Nephron progenitor cell (in vitro differentiated cells): ENCODE measurements at places on chromosomes 7 and 10.

DNA sequence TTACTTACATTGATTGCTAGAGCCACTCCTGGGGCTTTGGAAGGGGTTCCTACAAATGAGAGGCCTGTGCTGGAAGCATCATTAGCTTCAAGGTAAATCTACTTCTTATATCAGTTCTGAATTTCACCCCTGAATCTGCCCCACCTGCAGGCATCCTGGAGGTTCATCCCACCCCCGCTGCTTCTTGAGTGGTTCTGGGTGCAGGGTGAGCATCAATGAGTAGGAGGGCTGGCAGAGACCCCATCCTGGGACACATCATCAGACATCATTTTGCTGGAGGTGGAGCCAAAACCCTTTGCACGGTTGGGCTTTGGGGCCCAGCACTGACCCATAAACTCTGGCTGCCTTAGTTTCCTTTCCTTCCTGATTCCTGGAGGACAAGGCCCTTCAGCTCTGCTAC, 143.7 kb downstream of the PTPN20 start:
- DNase-seq = no peak

GRCh38 chr10:121205625-121206024, 354.5 kb downstream of the WDR11 start:
- no peak for DNase-seq

GRCh38 chr7:87797798-87798403, 78.3 kb downstream of the SLC25A40 start:
- DNase-seq = no peak

- DNase-seq = no peak
These were observed 15.6 kb downstream of the SLC26A4 start for GRCh38 chr7:107676249-107676648.

- DNase-seq = no peak
These were observed 41.8 kb downstream of the PFKFB3 start for GRCh38 chr10:6244510-6244909.

GRCh38 chr7:73770860-73771670, 995 bp upstream of the CLDN3 start:
- DNase-seq = no peak

DNA sequence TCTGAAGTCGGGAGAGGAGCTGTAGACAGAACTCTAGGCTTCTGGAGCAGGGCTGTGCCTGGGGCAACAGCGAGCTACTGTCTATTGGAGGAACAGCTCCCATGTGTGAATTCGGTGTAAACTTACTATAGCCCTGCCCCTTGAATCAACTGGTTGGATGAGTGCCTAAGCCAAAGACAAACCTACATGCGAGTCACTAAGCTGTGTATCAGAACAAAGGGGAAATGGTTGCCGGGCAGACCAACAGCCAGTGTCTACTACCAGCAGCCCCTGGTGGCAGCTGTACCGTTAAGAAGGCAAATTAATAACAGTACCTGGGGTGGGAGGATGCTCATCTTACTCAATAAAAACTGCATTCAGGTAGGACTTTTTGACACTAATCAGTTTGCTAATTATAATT, 343.6 kb downstream of the ACTR3B start:
- DNase-seq = no peak

GRCh38 chr7:114180556-114181266, 233.9 kb upstream of the FOXP2 start:
- no peak for DNase-seq

DNA sequence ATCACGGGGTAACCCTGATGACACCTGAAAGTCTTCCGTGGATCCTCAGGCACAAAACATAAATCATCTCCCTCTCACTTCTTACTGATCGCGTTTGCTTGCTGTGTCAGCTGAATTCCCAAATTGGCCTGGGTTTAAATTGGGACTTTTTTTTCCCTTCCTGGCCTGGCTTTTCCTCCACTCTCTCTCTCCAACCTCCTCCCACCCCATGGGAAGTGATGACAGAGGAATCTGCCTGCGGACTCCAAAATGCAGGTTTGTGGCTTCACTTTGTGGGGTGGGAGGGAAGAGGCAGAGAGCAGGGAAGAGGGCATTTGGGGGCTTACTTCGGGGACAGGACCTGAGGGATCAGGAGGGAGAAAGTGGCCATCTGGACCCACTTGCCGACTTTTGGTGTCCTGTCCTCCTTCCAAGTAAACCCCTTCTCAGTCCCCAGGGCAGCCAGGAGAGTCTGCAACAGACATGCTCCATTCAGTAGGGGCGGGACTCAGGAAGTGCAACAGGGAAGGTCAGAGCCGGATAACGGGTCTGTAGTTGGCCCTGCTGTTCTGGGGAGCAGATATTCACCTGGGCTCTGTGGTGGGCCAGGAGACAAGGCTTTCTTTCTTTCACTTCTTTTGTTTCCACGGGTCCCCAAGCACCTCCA, 172.7 kb downstream of the PLXNA4 start:
- no peak for DNase-seq

DNA sequence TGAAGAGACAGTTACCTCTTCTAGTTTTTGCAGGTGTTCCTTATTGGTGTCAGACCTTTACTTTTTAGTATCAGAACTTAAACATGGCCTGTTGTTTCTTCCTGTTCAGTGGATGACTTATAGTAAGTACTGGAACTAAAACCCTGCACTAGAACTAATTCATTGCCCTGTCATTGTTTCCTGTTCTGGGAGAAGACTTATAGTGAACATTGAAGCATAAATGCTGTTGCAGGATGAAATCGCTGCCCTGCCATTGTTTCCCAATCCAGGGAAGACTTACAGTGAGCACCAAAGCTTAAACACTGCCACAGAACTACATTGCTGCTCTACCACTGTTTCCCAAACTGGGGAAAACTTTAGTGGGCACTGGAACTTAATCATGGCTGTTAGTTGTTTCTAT, 13.1 kb downstream of the IPMK start:
- no peak for DNase-seq

DNA sequence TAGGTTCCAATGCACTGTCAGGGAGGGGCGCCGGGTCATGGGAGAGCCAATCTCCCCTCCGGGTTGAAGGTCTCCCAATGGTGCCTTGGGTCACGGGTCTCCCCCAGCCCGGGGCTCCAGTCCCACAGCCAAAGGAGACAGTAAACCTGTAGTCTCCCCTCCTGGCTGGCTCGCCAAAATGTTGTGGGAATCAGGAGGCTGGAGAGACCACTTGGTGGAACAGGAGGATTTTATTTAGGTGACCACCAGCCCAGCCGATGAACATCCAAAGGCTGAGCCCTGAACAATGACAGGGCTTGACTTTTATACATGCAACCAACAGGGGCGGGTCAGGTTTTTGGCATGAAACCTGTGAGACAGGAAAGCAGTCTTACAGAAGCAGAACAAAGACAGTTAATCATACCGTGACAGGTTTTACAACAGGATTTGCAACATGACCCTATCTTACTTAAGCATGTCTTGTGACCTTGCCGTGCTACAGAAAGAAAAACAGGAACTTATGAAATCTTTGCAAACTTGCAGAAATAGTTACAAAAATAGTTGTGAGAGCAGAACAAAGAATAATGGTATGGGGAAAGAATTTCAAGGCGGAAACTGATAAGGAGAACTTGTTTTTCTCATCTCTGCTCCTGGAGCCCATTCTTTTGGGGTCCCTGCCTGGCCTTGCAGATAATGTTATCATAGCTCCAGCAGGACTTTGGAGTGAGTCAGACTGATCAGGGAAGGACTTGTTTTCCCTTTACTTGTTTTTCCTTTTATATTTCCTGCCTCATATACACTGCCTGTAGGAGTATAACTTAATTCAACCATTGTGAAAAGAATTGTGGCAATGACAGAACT, 7.1 kb downstream of the ERV3-1 start:
- no peak for DNase-seq

- no peak for DNase-seq
These were observed 536.4 kb downstream of the GRM8 start for GRCh38 chr7:126716321-126716720.

DNA sequence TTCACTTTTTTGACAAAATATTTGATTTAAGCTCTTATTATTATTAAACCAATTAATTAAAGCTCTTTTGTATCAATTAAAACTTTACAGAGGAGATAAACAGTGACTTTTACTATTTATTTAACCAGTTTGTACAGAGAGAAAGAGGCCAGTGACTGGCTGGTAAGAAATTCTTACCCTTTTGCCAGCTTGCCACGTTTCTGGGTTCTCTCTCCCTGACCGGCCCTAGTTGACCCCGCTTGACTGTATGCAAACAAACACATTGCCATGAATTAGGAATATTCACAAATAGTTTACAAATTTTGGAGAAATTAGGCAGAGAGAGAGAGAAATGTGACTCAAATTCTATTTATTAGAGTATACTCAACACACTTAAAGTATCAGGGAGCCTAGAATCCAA, 36.2 kb downstream of the NPVF start:
- no peak for DNase-seq

- no peak for DNase-seq
These were observed 19.2 kb downstream of the DUSP5 start for GRCh38 chr10:110516815-110517492.

- DNase-seq = no peak
These were observed 128.9 kb downstream of the VIPR2 start for GRCh38 chr7:159015454-159016410.

- no peak for DNase-seq
These were observed 409.0 kb downstream of the CDC14C start for GRCh38 chr7:49333180-49333881.

DNA sequence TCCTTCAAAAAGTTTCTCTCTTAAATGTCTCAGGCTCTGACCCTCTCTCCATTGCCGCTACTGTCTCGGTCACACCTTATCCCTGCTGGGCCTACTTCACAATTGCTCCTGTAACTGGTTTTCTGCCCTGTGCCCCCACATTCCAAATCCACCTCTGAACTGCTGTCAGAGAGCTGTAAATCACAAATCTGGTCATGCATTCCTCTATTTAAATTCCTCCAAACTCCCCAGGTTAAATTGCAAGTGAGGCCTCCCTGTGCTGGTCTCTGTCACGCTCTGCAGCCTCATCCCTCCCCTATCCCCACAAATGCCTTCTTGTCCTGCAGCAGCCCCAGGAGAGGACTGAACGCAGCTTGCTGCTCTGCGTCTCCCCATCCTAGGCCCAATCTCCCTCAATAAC, 40.4 kb upstream of the CDCA7L start:
- DNase-seq = peak; percentile 54

- no peak for DNase-seq
These were observed 178.7 kb downstream of the KLF6 start for GRCh38 chr10:3606309-3606708.

DNA sequence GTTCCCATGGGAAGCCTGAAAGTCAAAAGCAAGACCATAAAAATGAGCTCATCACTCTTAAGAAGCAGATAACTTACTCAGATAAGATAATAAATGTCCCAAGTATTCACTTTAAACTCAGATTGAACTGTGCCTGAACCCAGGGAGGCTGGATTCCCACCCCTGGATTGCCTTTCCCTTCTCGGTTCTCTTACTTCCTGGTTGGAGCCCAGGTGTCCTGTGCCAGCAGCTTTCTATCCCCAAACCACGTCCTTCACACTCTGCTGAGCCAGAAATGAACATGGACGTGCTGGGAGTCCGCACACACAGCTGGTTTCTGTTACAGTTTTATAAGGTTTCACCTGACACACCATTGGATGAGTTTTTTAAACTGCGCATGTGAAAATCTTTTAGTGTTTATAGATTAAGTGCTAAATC, 636.2 kb upstream of the IGFBP3 start:
- DNase-seq = no peak

- no peak for DNase-seq
These were observed 13.0 kb downstream of the DOCK1 start for GRCh38 chr10:126917975-126918908.

DNA sequence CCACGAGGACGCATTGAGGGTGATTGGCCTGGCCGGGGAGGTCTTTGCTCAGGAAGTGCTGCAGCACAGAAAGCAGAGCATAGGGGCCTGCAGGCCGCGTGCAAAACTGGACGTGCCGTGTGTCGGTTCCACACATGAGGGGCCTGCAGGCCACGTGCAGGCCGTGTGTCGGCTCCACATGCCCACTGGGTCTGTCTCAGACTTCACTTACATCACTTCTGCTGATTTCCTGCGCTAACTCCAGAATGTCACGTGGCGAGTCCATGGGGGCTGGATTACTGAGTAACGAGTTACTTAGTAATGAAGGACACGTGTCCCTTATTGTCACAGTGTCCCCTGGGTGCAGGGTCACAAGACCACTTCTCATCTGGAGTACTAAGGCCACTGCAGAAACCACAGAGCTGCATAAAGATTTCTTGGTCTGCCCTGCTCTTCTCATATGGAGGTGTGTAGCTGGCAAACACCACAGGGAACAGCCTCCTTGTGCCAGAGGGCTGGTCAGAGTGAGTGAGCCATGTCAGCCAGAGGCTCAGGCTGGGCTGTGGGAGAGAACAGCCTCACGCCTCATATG, 60.8 kb downstream of the GDI2 start:
- DNase-seq = no peak

GRCh38 chr7:20198260-20198659, 18.9 kb downstream of the MACC1 start:
- DNase-seq = no peak

- DNase-seq = no peak
These were observed 88.6 kb downstream of the NRG3 start for GRCh38 chr10:81963606-81964005.

DNA sequence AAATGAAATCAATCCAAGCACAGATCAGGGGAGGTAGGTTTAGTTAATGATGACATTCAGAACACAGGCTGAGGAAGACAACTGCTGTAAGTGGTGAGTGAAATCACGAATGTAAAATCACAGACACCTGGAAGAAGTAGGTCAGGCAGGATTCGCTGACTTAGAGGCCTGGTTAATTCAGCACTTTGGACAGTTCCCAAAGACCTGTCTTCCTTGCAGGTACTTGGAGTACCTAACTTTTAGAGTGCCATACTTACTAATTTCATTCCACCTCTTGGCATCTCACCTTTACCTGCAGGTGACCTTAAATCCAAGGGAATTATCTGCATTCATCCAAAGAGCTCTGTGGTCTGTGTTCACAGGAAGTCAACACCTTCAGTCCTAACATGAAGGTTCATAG, 822.3 kb downstream of the PHTF2 start:
- peak; percentile 35 for DNase-seq

DNA sequence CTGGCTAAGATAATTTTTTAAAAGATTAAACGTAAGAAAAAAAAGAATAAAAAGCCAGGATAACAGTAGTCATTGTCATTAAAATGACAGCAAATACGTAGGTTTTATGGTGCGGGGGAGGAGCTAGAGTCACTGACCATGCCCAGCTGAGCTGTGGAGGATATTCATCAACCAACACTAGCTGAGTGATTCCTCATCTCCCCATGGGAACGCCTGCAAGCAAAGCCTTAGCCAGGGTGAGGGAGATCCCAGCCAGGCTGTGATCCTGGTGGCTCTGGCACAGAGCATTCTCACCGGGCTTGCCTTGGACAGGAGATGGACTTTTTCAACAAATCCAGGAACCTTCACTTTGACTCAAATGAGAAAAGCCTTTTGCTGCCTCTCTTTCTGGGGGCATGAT, 94.2 kb downstream of the HIP1 start:
- peak; percentile 15 for DNase-seq
